Gastrocnemius medialis (tissue), 4 donors: ENCODE measurements at places on chromosomes 4 and X. TPM values are rescaled to one million over a fixed set of nuclear protein-coding genes. Genes with fewer than 3 reads are reported as not detected.

Gene PHEX
- total RNA-seq: not detected

GRCh38 chr4:128385683-128386304 lies 98.2 kb upstream of the PGRMC2 start:
- DNase-seq: peak; percentile 10

DNA sequence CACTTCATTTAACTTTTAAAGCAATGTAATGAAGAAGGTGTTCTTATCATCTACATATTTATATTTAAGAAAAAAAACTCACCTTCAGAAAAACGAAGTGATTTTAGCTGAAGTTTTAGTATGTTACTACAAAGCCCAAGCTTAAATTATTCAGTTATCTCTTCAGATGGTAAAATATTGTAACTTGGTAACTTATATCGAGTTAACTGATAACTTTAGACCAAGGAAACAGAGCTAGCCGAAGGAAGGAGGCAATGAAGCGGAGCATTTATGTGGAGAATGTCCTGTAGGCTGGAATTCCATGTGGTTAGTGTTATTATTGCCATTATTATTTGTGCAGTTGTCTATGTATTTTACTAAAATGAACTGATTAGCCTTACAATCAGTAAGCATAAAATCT lies 1102.1 kb upstream of the LCORL start:
- DNase-seq: no peak

DNA sequence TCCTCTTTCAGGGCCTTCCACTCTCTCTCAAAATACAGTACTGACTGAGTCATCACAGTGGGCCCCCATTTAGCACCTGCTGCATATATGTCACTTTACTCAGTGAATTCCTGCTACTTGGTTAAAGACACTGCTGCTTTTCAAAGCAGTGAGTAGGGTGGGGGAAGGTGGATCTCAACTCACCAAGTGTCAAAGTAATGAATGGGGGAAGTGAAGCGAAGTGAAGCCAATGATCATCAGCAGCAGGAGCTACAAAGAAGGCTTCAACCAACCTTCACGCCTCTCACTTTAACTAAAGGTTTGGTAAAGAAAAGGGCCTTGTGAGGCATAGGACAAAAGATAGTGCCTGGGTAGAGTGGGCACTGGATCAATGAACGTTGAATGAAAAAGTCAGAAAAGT lies 424.1 kb downstream of the SMARCA1 start:
- DNase-seq: no peak

Gene ART3
- 55.2 TPM for total RNA-seq

Gene WWC2
- total RNA-seq: 10.7 TPM

DNA sequence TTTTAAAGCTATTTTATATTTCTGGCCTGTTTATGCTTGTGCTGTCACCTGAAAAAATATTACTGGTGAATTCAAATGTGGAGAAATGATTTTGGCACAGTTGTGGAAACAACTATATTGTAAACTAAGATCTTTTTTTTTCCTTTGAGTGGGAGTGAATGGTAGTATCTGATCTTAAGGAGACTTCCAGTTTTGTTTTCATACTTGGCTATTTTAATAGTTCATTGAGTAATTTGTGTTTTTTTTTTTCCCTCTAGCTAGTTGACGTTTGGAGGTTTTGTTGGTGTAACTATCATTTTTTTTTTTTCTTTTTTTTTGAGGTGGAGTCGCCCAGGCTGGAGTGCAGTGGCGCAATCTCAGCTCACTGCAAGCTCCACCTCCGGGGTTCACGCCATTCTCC lies 10.5 kb downstream of the STAG2 start:
- no peak for DNase-seq
